ENCODE measurements at places on chromosomes 11 and 22. TPM values are rescaled to one million over a fixed set of nuclear protein-coding genes. Genes with fewer than 3 reads are reported as not detected.

HBD gene
- 12.0 TPM for polyA plus RNA-seq

CRACR2B gene
- 3.2 TPM for polyA plus RNA-seq

SERHL2 gene
- 5.6 TPM for polyA plus RNA-seq

DNA sequence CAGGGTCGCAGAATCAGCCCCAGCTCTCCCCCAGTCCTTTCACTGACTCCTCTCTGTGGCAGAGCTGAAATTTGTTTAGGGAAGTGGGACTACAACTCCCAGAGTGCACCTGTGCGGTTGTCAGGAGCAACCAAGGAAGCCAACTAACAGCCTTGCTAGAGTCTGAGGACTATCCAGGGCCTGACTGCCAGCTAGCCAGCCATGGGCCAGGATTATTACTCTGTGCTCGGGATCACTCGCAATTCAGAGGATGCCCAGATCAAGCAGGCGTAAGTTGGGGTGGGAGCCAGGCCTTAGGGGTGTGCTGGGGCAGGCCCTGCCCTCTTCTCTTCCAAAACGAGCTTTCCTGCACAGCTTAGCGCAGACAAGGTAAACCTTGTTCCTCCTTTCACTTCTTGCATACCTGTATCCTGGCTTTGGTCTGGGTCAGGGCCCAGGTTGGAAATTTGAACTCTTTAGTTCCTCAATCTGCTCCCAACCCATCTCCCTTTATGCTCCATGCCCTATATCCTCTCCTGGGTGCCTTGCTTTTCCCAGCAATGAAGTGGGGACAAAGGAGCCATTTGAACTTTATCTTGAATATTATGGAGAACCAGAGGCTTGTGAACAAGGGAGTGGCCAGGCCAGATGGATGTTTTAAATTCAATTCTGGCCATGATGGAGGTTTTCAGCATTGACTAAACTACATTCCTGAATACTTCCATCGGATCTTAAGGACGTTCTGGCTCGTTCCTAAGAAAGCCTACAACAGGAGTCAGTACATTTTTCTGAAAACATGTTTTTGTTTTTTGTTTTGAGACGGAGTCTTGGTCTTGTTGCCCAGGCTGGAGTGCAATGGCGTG lies at the start of gene DNAJB13:
Gene DNAJB13 (plus strand): TSS at position 158 of the 842 bp plus-strand sequence. CDS start 44 bp downstream, at position 202.
- no peaks in the 10 kb centered on the region for H3K27me3 ChIP-seq
- no peaks in the 10 kb centered on the region for H3K36me3 ChIP-seq
- no peak within 1 kb of the TSS for H3K4me3 ChIP-seq
- DNase-seq, result peak; percentile 60
- peaks cover 3% of the 10 kb centered on the region for H3K4me1 ChIP-seq

All from IMR-90 (cell line).